ENCODE measurements at places on chromosomes 2 and 18.
A peak's percentile ranks its signal among the peaks of the same experiment; 100 is the strongest.

GRCh38 chr2:203596183-203596582 is 61.1 kb upstream of the RAPH1 start:
- no peak for DNase-seq

DNA sequence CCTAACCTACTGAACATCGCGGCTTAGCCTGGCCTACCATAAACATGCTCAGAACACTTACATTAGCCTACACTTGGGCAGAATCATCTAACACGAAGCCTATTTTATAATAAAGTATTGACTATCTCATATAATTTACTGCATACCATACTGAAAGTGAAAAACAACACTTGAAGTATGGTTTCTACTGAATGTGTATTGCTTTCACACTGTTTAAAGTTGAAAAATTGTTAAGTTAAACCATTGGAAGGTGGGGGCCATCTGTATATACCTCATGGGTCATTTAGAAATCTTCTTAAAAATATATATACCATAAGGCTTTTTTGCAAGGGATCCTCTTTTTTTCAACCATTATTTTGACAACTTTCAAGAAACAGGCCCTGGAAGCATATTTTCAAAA is 16.5 kb downstream of the RNF149 start:
- DNase-seq, result no peak

- DNase-seq, result no peak
Observed at GRCh38 chr2:159449504-159450124, 163.1 kb upstream of the WDSUB1 start.

DNA sequence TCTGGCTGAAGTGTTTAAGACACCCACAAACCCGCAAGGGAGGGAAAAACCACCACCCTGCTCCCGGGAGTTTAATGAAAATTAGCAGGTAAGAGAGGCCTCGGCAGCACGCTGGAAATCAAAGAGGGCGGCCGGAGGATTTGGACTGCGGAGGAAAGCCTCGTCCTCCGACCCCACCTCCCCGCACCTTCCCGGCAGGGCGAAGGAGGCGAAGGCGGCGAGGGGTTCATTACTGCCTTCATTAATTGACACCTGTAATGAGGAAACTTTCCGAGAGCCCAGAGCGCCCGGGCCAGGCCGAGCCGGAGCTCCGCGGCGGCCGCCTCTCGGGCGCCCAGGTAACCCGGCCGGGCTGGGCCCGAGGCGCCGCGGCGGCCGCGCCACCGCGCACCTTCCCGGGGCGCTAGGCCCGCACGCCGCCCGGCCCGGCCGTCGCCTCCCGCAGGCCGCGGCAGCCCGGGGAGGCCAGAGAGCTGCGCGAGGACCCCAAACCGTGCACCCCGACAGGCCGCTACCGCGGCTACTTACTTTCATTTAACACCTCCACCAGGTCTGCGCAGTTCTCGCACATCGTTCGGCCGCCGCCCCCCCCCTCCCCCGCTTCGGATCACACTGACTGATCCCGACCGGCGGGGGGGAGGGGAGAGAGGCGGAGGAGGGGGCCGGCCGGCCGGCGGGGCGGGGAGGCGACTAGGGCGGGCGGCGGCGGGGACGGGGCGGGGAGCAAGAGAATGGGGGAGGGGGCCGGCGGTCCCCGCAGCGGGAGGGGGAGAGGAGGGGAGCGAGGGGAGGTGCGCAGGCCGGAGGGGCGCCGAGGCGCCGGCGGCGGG is 550 bp downstream of the USP34 start:
- peak; percentile 93 for DNase-seq

DNA sequence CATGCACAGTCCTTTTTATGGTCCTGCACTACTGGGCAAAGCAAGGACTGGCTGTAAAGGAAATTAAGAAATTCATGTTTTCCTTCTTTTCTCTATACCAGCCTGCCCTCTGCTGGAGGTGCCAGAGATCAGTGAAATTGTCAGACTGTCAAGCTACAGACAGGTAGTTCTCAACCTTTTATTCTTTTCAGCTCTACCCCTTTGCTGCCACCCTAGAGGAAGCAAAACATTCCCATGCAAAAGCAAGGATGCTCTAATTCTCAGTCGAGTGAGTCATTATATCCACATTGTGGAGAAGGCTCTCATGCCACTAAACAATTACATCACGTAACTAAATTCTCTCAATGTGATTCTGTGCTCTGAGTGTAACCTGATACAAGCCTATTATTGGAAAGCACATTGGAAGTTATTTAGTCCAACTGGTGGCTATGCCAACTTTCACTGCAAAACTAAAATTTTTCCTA is 25.0 kb upstream of the RAPGEF4 start:
- peak; percentile 53 for DNase-seq

- DNase-seq, result no peak
Observed at GRCh38 chr18:60894254-60894945, 438.8 kb upstream of the CDH20 start.

DNA sequence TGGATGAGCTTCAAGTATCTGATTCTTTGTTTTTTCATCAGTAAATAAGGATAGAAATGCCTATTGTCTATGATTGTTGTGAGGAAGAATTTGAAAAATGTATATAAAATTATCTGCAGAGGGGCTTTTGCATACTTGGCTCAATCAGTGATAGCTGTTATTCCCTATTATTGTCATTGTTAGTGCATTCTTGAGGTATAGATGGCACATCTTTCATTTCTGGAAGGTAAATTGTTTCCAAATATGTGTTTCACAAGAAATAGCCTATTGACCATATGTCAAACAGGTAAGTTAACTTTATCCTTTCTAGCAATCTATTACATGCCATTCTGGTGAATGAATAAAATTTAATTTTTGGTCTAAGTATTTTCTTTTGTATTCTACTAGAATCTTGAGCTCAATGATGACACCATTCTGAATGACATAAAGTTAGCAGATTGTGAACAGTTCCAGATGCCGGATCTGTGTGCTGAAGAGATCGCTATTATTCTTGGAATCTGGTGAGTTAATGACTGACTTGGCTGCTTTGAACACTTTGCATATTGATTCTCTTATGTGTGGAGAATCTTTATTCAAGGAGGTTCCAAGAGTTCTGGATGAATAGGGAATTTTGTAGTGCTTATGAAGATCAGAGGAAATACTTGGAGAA is 44.2 kb downstream of the TTC27 start:
- no peak for DNase-seq

- no peak for DNase-seq
Observed at GRCh38 chr18:23154030-23154429, 18.7 kb downstream of the CABLES1 start.

DNA sequence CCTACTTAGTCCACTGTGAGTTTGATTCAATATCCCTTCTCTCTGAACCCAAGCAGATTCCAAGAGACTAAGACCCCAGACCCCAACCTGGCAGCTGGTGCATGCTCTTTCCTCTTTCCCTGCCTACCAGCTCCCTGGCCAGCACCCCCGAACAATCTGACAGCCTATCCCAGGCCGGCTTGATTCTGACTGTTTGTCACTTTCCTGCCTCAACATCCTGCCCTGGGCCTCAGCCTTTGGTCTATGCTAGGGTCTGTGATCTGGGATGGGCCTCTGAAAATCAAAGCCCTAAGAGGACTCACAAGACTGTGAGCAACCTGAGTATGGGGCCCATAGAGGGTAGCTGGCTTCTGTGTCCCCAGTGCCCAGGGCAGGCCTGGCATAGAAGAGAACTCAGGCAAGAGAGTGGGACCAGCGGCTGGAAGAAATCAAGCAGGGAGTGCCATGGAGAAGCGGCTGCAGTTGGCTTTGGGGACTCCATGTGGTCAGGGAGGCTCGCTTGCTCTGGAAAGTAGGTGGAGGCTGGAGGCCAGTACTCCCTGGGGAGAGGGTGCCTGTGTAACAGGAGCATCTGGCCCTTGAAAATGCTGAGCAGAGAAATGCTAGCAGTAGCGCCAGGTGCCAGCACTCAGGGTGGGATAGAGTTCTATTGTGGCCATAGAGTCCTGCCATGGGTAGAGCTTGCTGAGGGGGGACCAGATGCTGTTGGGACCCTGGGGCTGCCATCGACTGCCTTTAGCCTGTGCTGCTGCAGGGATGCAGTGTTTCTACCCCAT is 343.9 kb downstream of the DYSF start:
- DNase-seq, result no peak

DNA sequence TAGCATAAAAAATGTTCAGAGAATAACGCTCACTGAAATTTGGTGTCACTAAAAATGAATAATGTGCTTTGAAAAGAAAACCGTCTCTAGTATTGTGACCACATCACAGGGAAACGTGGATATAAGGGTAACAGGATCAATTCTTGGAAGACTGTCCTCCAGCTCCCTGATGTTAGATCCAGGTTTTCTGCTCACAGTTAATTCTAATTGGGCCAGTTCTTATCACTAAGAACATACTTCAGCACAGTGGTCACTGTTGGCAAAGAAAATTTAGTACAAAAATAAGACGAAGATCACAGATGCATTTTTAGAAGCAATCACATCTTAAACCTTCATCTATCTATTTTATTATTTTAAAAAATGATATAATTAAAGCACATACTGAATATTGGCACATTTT is 57.0 kb upstream of the CD226 start:
- DNase-seq, result no peak

GRCh38 chr2:185347445-185347844 is 391.2 kb upstream of the FSIP2 start:
- DNase-seq, result no peak

GRCh38 chr2:11079136-11079824 is 76.0 kb upstream of the SLC66A3 start:
- no peak for DNase-seq

DNA sequence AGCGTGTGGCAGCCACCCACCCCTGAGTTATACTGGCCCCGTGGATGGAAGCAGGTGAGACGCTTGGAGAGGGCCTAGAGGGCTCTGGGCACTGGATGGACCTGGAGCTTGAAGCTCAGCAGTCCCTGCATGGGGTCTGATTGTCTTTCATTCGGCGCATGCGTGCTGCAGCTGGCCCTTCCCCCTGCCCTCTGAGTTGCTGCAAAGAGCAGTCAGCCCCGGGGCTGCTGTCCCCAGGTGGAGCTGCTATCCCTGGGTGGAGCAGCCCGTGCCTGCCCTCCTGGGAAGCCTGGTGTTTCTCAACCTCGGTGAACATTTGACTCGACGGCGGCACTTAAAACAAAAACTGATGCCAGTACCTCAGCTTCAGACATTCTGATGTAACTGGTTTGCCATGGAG is 29.6 kb downstream of the IGFBP5 start:
- DNase-seq, result no peak
